ENCODE measurements at places on chromosomes 2 and 18.

GRCh38 chr2:122191331-122191730 is 435.9 kb downstream of the TSN start:
- DNase-seq, result no peak

DNA sequence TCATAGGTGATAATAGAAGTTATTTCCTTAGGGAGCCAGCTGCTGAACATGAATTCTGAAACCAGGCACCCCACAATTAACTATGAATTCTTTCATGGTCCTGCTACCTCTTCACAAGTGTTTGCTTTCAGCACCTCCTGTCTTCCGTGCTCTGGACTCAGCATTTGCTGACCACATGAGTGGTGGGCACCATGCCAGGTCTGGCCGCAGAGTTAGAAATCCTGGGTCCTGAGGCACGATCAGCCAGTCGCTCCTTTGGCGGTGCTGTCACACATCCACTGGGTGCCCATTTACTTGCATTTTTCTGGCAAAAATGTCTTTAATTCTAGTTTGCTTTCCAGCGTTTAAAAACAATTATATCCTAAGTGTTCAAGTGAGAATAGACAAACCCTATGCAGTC is 196.4 kb upstream of the PXDN start:
- no peak for DNase-seq

- DNase-seq, result no peak
Observed at GRCh38 chr18:58525928-58526424, 102.9 kb downstream of the ALPK2 start.

DNA sequence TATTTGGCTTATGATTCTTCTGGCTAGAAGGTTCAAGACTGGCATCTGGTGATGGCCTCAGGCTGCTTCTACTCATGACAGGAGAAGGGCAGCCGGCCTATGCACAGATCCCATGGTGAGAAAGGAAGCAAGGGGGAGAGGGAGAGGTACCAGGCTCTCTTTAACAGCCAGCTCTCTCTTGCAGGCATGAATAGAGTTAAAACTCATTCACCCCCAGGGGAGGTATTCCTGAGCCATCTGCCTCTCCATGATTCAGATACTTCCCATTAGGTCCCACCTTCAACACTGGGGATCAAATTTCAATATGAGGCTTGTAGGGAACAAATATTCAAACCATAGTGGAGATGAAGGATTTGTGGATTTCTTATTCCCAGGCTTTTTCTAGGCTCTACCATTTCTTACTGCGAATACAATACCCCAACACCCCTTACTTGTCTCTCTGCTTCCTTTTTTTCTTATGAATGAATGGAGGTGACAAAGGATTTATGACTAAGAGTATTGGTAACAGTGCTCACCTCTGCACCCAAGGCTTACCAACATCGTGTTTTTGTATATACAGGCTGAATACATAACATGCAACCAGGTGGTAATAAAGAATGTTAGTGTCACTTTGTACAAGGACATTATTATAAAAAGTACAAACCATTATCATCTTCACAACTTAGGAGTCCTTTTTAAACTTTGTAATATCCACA is 454.6 kb upstream of the TRIB2 start:
- no peak for DNase-seq

- DNase-seq, result no peak
Observed at GRCh38 chr2:113829270-113829669, 60.6 kb upstream of the ACTR3 start.

DNA sequence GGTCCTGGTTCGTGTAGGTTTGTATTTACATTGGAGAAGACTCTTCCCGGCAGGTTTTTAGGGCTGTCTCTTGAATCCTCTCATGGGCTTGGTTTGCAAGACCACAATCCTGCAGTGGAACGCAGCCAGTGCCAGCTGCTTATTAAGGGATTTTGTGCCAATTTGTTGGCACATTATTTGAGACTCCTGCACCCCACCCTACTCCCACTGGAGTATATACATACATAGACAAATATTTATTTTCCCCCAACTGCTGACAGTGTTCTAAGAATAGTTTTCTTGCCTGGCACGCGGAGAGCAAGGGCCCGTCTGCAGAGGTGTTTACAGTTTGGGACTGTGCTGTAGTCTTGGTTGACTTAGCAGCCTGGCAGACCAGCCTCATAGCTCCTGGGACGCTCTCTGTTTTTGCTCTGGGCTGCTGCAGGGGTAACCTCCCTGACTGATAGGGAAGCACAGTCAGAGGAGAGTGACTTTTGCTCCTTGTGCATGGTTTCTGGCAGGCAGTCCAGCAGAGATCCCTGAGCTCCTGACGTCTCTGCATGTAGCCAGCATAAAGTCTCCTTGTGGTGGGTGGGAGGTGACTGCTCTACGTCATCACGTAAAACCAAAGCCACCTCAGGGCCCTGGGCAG is 1.9 kb downstream of the LDLRAD4 start:
- no peak for DNase-seq

- peak; percentile 28 for DNase-seq
Observed at GRCh38 chr18:42298759-42299675, 344.0 kb downstream of the PIK3C3 start.

- no peak for DNase-seq
Observed at GRCh38 chr18:5091741-5092140, 105.3 kb downstream of the AKAIN1 start.

DNA sequence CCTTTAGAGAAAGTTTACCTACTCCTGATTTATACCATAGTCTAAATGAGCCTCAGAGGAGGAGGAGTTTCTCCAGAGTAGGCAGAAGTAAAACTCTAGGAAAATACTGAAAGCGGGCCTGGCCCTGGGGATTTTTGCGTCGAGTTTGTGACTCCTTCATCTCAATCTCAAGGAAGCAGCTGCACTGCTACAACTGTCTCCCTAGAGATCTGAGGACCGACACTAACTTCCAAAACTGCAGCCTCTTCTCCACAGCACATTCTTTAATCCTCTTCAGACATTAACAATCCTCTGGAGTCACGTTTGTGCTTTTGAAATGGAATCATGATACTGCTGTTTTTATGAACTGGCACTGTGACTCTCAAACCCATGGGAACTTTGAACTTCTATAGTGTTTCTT is 281.4 kb downstream of the KCNS3 start:
- no peak for DNase-seq

- no peak for DNase-seq
Observed at GRCh38 chr2:112229348-112229747, 25.5 kb downstream of the ZC3H8 start.

DNA sequence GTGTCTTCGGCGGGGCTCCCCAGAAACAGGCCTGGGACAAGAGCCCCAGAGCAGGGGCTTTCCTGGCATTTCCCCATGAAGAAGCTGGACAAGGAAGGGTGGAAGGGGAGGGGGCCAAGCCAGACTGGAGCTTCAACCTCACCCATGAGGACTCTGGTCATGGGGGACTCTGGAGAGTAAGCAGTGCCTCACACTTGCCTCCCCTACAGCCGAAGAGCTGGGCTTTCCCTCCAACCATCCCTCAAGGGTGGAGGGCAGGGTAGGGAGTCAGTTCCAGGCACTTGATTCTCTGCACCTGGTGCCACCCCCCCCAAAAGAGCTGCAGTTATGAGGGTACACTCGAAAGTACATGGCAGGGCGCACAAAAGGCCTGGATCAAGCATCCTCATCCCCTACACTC is 246.6 kb downstream of the TFCP2L1 start:
- no peak for DNase-seq

DNA sequence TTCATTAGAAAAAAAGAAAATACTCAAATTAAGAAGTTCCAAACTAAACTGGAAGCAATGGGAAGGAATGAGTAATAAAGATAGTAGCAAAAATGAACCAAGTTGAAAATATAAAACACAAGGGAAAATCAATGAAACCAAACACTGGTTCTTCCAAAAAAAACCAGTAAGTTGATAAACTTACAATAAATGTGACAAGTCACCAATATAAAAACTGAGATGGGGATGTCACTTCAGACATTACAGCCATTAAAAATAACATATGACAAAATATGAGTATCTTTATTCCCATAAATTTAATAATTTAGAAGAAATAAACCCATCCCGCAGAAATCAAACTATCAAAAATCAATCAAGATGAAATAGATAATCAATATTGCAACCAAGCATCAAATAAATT is 633.9 kb upstream of the RAB6C start:
- DNase-seq, result no peak

- DNase-seq, result no peak
Observed at GRCh38 chr2:71309-72035, 25.2 kb upstream of the FAM110C start.

DNA sequence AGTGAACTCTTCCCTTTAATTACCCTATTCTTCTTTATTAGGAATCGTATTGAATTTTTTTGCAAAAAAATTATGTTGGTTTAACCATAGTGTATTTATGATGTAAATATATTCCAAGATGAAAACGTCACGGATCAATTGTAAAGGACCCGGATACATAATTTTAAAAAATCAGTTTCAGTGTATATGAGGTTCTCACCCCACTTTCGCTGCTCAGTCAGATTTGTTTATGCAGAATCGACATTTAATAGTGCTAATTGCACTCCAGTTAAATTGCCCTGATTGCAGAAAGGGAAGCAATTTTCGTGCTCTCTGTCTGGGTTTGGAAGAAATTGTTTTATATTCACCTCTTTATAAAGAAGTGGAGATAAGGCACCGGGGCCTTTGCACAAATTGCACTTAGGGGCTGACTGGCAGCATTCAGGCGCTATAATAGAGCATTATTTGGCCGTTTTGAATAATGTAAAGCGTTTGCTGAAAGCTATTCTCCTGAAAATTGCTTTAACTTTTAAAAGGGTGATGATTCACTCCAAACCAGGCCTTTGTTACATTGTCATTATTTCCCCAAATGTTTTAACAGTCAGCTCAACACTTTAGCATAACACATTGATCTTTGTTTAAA is 3.0 kb upstream of the SP9 start:
- DNase-seq, result no peak

DNA sequence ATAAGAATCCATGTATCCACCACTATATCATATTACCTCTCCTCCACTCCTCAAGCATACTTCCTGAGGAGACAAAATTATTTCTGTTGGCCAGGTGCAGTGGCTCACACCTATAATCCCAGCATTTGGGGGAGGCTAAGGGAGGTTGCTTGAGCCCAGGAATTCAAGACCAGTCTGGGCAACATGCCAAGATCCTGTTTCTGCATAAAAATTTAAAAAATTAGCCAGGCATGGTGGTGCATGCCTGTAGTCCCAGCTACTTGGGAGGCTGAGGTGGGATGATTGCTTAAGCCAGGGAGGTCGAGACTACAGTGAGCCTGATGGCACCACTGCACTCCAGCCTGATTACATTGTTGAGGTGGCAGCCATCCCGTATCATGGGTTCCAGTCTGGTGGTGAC is 9.2 kb downstream of the INHA start:
- DNase-seq, result no peak

GRCh38 chr2:176285321-176285720 is 16.1 kb downstream of the MTX2 start:
- DNase-seq, result no peak

DNA sequence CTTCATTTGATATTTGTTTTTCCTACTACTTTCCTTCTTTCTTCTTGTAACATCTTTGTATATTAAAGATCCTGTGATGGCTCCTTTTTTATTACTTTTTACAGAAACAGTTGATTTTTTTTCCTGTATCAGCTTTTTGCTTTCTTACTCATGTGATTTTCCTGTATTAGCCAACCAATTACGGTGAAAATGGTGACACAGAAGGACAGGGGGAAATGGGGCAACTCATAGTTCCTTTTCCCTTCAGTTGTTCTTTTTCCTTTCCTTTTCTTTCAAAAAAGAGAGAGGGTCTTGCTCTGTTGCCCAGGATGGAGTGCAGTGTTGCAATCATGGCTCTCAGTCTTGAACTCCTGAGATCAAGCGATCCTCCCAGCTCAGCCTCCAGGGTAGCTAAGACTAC is 117.8 kb downstream of the ATL2 start:
- no peak for DNase-seq

GRCh38 chr2:234761910-234762309 is 189.9 kb upstream of the SH3BP4 start:
- DNase-seq, result no peak

DNA sequence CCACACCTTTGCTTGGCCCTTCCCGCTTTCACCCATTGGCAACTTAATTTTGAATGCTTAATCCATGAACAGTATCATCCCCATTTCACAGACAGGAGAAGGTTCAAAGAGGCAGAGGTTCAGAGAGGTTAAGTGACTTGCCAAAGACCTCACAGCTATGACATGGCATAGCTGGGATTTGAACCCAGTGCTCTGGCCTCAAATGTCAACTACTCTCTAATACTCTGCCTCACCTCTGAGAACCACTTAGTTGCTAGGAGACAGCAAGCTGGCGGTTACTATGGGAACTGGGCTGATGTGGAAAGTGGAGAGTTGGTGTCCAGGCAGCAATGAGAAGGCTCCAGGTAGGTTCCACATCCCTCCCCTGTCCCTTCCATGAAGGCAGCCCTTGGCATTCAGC is 15.8 kb upstream of the PRSS56 start:
- DNase-seq, result no peak

DNA sequence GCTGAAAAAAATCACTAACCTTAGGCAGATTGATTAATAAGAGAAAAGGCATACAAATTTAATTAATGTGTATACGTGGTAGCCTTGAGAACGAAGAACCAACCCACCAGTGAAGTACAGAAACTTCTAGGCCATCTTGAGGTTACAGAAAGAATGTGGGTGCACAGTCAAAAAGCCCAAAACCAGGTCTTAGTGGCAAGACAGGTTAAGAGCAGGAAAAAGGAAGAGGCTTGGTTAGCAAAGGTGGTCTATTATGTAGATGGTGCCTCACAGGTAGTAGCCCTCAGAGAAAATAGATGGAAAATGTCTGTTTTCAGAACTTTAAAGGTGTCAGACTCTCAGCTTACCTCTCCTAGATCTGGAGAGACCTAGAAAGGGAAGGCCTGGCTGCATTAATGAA is 22.0 kb upstream of the SLC35G4 start:
- DNase-seq, result no peak

- DNase-seq, result no peak
Observed at GRCh38 chr2:17482651-17483050, 35.6 kb downstream of the RAD51AP2 start.

- DNase-seq, result no peak
Observed at GRCh38 chr2:55364189-55365055, 55.2 kb downstream of the CCDC88A start.

- DNase-seq, result no peak
Observed at GRCh38 chr2:71130905-71131244, 441 bp downstream of the MPHOSPH10 start.

GRCh38 chr18:42157878-42158277 is 202.8 kb downstream of the PIK3C3 start:
- DNase-seq, result no peak

- DNase-seq, result peak; percentile 89
Observed at GRCh38 chr2:165293440-165294420, 54.5 kb downstream of the SCN2A start.

DNA sequence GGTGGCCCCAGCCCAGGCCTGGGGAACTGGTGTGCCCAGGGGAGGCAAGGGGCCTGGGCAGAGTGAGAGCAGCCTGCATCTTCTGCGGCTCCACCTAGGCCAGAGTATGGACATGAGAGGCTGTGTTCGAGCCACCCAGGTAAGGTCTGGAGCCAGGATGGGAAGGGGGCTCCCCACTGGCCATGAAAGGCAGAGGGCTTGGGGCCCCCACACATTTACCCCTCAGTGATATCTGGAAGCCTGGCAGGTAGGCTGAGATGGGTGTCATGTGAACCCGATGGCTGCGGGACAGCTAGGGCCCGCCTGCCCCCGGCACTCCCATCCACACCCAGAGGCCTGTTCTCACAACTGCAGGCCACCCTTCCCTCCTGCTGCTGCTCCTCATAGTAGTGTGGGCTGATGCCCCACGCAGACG is 13.2 kb downstream of the ADRA2B start:
- DNase-seq, result no peak

- DNase-seq, result no peak
Observed at GRCh38 chr2:113198048-113198789, 24.4 kb downstream of the PSD4 start.

All from KG1 (cell line).